Mammary epithelial cell (primary cell): ENCODE measurements at places on chromosomes 11 and 22. TPM values are rescaled to one million over a fixed set of nuclear protein-coding genes. Genes with fewer than 3 reads are reported as not detected.

DNA sequence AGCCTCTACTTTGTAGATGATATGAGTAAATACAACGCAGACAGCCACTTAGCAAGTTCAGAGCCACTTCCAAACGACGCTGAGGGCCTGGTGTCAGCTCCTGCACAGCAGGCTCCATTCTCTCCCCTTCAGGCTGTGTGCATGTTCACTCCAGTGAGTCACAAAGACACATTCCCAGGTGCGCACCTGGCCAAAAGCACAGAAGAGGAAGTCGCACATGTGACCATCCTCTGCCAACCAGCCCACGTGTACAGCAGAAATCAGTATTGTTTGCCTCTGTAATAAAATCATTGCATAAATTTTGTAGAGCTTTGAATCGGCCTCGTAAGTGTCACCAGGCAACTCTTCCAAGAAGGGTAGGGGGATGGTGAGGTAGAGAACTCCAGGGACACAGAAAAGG, 19.5 kb upstream of the TPH1 start:
- peak; percentile 7 for DNase-seq

DNA sequence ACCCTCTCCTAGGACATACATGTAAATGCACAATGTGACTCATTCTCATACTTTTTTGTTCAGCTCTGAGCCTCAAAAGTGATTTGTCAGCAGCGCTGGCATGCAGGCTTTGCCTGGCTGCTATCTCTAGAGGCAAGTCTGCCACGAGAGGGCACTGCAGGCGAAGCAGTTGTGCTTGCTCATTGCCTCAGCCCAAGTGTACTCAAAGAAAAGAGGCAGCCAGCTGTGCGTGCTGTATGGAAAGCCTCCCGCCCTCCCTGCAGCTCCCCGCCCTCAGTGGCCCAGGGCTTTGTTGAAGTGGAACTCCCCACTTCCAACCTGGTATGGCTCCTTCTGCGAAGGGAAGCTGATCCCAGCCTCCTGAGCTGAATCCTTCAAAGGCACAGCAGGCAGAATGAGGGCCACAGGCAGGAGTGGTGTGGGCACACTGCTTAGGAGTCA, 16.3 kb downstream of the SDHAF2 start:
- peak; percentile 89 for DNase-seq

LMNTD2 gene
- 1.8 TPM for polyA plus RNA-seq

- peak; percentile 67 for DNase-seq
These were observed 1.5 kb upstream of the LARGE1 start for GRCh38 chr22:33921525-33922348.

- DNase-seq: no peak
These were observed 56.2 kb upstream of the CD82 start for GRCh38 chr11:44509296-44509695.

DNA sequence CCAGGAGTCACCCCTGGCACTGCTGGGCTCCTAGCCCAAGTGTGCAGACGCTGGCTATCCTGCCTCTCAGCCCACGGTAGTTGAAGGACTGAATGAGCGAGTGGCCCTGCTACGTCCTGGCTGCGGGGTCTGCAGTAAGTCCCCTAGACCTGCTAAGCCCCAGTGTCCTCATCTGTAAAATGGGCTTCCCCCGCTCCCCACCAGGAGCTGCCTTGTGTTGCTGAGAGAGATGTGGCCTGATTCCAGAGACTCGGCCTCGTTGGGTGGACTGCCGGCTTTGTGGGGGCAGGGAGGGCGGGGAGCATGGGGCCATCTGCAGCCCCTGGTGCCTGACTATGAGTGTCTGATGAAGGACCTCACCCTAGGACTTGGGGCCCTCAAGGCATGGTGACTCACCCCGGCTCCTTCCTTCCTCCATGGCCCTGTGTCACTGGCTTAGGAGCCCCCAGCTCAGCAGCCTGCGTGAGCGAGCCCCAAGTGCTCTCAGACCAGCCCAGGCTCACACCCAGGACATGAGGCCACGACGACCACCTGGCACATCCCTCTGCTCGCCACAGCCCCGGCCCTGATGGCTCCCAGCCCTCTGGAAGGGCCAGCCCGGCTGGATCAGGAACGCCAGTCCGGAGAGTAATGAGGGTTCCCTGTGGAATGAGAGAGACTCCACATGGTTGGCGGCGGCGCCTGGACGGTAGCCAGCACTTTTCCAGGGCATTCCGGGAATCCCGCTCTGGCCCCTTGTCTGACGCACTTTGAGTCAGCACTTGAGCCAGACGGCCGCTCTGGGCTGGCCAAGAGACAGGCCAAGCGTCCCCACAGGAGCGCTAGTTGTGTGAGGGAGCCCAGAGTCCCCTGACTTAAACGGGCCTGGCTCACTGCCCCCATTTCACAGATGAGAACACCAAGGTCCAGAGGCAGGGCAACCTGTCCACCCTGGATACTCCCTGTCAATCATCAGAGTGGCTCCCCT, 50.5 kb upstream of the SHISAL1 start:
- DNase-seq: peak; percentile 89

DNA sequence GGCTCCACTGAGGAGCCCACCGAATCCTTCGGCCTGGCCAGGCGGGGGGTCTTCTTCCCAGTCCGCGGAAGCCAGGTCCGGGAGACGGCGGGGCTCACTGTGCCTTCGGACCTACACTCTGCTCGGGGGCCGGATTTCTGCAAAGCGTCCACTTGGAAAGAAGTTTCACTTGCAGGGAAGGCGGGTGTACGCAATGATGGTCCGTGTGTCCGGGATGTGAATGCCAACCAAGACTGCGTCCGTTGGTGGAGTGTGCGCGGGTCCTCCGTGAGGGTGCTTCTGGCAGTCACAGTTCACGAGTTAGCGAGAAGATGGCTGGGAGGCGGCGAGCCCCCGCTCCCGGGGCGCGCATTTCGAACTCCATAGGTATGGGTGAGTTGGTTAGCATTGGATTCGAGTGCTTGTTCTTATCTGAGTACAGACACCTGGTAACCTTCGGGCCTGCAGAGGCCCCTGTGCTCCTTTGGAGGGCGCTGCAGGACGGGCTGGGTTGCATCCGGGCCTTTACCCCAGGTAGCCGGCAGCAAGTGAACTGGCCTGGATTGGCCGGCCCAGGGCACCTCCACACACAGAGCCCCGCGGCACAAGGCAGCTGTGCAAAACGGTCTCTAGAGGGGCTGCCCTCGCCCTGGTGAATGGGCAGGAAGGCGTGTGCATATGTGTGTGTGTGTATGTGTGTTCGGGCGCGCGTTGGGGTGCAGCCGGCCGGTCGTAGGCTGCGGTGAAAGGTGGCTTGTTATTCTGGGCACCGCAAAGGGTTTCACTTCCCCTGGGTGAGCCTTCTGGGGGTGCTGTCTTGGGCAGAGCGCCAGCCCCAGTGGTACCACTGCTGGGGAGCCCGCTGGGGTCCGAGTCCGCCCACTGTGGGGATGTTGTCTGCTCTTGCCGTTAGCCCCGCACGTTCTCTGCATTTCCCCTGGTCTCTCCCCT, 13.3 kb upstream of the CYP2R1 start:
- no peak for DNase-seq

GRCh38 chr11:67265633-67266448, 432 bp upstream of the GRK2 start:
- DNase-seq: peak; percentile 46

OR51B5 gene
- not detected for polyA plus RNA-seq

- DNase-seq: peak; percentile 45
These were observed 41.6 kb downstream of the MRGPRX2 start for GRCh38 chr11:19018901-19019300.

BTBD18 gene
- polyA plus RNA-seq: not detected

OR4S1 gene
- not detected for polyA plus RNA-seq

GRCh38 chr22:29102300-29102699, 29.5 kb downstream of the KREMEN1 start:
- DNase-seq: no peak

DNA sequence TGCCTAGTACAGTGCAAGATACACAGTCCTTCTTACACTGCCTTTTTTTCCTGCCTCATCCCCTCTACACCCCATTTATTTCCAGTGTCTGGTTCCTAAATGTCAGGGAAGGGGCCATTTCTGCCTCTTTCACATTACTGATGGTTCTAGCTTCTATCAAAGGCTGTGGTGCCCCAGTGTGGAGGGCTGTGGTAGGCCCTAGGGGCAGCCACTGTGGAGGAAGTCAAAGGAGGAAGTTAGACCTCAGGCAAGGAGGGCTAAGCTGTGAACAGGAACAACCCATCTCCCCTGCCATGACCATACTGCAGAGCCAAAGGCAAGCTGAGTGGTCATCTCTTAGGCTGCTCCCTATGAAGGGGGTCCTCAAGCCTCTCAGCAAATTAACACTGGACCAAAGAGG, 81.9 kb upstream of the CRTAM start:
- no peak for DNase-seq

DNA sequence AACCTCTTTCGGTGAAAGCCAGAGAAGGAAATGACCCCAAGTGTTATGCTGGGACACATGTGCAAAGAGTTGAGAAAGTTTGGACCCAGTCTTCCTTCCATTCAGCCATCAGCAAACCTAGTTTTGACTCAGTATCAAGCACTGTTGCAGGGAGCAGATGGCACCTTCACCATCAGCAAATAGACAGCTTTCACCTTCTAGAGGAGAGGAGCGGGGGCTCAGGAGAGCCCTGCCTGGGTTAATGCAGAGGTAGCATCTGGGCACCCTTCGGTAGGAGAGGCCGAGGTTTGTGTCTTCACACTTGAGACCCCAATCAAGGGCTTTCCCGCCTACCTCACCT, 16.2 kb upstream of the MFRP start:
- DNase-seq: no peak

C1QTNF4 gene
- polyA plus RNA-seq: not detected

- DNase-seq: no peak
These were observed 29.8 kb downstream of the DUSP8 start for GRCh38 chr11:1542267-1542666.

GRCh38 chr11:65442842-65443331, 20.3 kb downstream of the NEAT1 start:
- no peak for DNase-seq

OR4D5 gene
- not detected for polyA plus RNA-seq

DNA sequence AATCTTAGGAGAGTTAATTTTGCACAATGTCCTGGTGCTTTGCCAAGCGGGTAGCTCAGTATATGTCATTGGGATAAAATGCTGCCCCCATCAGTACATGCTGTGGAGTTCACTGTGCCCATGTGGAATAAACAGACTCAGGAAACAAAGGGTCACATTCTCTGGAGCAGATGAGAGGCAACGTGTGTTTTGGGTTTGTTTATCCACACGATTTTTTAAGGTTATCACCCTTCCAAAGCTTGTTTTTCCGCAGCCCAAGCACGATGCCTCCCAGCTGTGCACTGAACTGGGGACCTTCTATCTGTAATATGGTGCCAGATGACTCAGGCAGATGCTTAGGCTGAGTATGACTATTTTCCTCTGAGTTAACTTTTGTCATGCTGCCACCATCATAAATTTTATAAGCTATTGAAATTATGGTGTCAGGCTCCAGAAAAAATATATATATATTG, 6.5 kb downstream of the OR4D6 start:
- no peak for DNase-seq

DNA sequence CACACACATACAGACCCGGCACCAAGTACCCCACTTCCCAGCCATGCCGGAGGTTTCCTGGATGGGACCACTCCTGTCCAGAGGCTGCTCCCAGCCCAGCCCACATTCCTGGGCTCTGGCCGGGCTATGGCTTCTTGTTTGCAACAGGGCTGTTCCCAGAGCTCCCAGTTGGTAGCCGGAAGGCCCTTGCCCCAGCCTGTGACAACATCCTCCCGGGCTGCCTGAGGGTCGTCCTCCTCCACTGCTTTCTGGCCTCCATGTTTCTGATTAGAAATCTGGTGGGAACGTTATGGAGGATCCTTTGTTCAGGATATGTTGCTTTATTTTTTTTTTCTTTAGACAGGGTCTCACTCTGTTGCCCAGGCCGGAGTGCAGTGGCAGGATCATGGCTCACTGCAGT, 952 bp upstream of the CYP2D6 start:
- no peak for DNase-seq

MRGPRE gene
- not detected for polyA plus RNA-seq

TYR gene
- polyA plus RNA-seq: not detected

- no peak for DNase-seq
These were observed 34.3 kb downstream of the RCOR2 start for GRCh38 chr11:63882555-63883242.

- DNase-seq: no peak
These were observed 9.0 kb downstream of the RPL27A start for GRCh38 chr11:8691601-8692000.

DNA sequence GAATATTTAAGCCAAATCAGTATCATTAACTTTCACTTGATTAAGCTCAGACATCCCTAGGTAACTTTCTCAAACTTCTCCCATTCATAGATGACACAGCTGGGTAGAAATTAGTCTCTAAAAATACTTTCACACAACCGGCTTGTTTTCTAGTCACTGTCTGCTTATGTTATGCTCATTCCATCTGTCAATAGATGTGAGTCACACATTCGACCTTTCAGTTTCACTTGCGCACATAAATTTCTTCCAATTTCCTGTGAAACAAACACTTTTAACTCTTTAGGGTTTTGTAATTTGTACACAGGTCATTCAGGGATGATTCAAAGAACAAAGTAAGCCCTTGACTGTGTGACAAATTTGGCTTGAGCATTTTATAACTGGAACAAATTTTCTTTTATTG, 723.0 kb downstream of the KCNA4 start:
- peak; percentile 75 for DNase-seq

DNA sequence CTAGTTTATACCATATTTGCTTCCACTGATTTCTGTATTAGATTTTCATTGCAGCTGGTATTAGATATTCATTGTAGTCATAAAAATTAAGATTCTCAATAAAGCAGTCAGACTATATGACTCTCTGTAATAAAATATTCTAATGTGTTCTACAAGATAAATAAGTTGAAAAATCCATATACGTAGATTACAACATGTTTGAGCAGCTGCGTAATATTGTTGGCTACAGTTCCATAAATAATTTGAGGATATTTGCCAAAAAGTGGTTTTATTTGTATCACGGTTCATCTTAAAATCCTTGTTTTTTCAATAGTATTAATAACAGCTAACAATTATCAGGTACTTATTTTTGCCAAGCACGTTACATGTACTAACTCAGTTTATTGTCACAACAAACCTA, 668.6 kb upstream of the CCDC90B start:
- DNase-seq: no peak

GRCh38 chr11:86483940-86484794, 109.5 kb downstream of the CCDC81 start:
- DNase-seq: peak; percentile 82

DNA sequence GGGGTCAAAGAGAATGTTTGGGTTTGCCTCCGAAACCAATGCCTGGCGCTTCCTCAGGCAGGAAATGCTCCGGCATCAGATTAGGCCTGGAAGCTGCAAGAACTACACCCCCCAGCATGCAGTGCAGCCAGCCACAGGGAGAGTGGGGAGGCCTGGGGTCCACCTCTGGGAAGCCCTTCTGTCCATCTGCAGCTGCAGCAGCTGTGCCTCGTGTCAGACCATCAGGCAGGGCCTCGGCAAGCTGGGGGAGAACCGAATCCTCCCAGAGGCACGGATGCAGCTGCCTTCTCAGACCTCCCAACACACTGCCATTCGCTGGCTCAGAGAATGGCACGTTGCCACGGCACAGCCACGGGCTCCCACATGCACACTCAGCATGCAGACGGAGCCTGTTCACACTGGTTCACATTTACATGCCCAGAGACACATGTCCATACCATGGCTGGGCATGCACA, 57.4 kb downstream of the NECTIN1 start:
- no peak for DNase-seq
